ENCODE measurements at places on chromosomes 1 and 21.

- DNase-seq: no peak
Measured at GRCh38 chr21:43361493-43362296, 65.2 kb downstream of the SIK1 start.

- no peak for DNase-seq
Measured at GRCh38 chr1:101781201-101781831, 215.4 kb downstream of the OLFM3 start.

GRCh38 chr1:167439301-167439988, 78.9 kb downstream of the CD247 start:
- DNase-seq: peak; percentile 46

DNA sequence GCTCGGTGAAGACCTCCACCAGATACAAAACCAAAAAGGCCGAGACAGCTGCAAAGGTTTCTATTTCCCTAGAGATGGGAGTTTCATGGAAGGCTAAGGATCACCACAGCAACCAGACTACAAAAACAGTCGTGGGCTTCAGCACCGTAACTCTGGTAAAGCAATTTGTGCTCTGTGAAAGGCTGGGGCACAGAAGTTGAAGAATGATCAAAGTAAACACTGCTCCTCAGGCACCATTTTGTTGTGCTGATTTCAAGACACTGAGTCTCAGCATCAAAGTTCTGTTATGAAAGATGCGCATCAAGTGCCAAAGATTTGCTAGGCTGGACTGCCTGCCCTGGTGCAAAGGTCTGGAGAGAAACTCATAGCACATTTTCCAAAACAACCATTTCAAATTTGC, 116.2 kb downstream of the TGFBR3 start:
- no peak for DNase-seq

- no peak for DNase-seq
Measured at GRCh38 chr1:186798960-186799688, 29.6 kb upstream of the PLA2G4A start.

DNA sequence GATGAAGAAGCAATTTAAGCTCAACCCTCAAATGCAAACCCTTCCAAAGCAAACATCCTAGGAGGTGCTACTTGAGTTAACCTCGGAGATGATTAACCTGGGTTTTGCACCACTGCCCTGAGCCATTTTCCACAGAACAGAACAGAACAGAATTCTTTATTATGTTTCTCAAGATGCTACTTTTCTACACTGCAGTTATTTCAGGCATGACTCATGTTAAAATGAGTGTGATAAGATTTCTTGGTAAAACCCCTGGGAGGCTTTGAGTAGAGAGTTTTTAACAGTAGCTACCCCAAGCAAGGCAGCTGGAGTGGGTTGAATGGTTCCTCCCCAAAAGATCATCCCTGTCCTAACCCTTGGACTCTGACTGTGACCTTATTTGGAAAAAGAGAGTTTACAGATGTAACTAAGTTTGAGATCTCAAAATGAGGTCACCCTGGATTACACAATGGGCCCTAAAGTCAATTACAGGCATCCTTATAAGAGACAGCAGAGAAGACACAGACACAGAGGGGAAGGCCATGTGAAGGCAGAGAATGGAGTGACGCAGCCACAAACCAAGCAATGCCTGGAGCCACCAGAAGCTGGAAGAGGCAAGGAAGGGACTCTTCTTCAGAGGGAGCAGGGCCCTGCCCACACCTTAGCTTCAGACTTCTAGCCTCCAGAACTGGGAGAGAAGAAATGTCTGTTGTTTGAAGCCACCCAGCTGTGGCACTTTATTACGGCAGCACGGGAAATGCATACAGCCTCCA, 153.4 kb downstream of the ETS2 start:
- DNase-seq: peak; percentile 3
